NCI-H524 (cell line): ENCODE measurements at places on chromosomes 7 and 10.

GRCh38 chr7:156656598-156656997 is 16.0 kb downstream of the RNF32 start:
- no peak for DNase-seq

- no peak for DNase-seq
These were observed 59.8 kb downstream of the TMEM178B start for GRCh38 chr7:141133646-141134045.

DNA sequence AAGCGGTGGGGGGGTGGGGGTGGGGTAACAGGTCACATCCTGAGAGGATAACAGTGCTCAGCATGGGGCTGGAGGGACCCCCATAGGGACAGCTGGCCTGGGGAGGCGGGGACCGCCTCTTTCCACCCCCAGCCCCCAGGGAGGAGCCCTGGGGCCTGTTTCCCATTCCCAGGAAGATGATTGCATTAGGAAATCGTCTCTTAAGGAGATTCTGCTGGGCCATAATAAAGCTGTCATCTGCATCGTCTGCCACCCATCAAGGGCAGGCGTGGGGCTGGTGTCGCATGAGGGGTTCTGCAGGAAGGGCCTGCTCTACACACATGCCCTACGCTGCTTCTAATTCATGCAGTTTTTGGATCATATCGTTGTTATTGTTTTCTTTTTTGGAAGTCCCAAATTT is 17.2 kb downstream of the RET start:
- DNase-seq: no peak

GRCh38 chr10:86650151-86650550 is 4.2 kb upstream of the OPN4 start:
- no peak for DNase-seq

GRCh38 chr7:158010961-158011693 is 576.5 kb downstream of the PTPRN2 start:
- no peak for DNase-seq

GRCh38 chr7:45350896-45351295 is 193.3 kb downstream of the RAMP3 start:
- no peak for DNase-seq

GRCh38 chr7:82339958-82340357 is 103.6 kb downstream of the CACNA2D1 start:
- DNase-seq: no peak

- no peak for DNase-seq
These were observed 87.6 kb downstream of the NOD1 start for GRCh38 chr7:30390736-30391636.

GRCh38 chr10:68175949-68176348 is 56.0 kb downstream of the ATOH7 start:
- no peak for DNase-seq

DNA sequence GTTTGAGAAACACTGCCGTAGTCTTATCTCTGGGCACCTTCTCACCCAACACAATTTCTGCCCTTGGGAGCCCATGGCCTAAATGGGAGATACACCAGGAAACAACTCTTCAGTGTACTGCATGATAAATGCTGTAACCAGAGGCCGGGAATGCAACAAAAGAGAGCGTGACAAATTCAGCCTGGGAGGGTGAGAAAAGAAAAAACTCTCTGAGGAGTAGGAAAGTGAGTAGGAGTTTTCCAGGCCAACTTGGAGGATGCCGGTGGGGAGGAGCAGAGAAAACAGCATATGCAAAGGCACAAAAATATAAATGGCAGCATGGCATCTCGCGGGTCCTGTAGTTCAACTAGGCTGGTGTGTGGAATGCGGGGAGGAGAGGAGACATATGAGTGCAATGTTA is 624.5 kb downstream of the PARD3 start:
- DNase-seq: no peak

GRCh38 chr10:90849956-90850749 is 7.7 kb downstream of the HTR7 start:
- no peak for DNase-seq

DNA sequence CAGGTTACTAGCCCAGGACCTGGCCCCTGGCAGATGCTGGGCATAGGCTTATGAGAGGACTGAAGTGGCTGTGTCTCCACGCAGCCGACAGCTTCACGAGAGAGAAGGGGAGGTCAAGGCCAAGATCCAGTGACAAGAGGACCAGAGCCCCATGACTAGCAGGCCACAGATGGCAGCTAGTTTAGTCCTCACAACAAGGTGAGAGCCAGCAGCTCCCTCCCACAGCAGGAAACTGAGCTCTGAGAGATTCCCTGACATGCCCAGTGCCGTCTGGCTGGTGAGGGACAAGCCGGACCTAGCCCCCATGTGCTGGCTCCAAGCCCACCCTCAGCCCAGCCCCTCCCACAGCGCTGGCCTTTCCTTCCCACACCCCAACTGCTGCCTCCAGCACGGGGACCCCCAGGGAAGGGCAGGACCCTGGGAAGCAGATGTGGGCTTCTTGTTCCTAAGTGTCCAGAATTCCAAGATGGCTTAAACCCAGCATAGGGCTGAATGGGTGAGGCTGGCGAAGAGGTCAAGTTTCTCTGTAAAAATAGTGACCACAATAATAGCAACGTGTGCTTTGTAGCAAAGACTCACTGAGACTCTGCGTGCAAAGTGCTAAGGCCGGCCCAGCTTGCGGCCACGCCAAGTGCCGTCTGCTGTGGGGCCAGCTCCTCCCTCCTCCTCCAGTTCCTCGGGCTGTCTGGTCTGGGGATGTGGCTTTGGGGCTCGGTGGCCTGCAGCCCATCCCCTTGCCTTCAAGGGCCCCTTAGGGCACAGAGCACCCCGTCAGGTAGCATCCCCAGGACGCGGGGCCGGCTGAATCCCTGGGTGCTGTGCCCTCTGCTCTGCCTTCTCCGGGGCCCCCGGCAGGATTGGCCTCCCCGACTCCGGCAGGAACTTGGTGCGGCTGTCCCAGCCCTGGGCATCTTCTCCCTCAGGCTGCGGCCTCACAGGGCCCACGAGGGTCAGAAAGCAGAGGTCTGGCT is 7.8 kb upstream of the FAM20C start:
- DNase-seq: no peak

GRCh38 chr10:121608469-121609190 is 10.4 kb upstream of the FGFR2 start:
- no peak for DNase-seq

DNA sequence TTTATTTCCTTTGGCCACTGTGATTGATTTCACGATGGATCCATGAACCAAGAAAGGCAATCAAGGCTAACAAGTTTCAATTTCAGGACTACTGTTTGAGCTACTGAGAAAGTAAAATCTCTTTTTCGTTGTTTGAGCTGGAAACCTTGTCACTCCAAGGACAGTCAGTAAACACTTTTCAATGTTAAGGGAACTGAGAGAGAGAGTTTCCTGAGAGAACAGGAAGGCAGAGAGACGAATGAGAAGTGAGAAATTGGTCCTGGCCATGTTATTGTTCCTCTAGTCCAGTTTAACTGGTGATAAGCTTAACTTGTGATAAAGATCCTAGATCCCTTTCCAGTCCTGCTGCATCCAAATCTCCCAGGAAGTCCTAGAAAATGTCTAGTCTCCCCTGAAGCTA is 909 bp upstream of the AKR1D1 start:
- no peak for DNase-seq
